ENCODE measurements at places on chromosomes 7 and 10.

DNA sequence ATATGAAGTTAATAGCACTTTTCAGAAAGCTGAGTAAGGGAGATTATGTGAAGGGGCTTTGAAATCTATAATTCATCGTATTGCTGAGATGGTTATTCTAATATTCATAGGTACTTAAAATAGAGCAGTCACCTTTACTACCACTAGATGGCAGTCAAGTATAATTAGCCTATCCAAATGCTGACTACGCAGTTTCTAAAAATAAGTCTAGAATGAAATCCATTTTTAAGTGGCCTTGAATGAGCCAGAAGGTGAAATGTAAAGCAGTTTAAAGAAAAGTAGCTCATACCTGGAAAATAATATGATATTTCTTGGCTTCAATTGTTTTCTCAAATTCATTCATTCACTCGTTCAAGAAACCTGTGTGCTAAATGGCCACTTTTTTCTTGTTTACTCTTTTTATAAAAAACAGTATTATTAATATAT, 1277.1 kb downstream of the GATA3 start:
- peak; percentile 27 for DNase-seq

DNA sequence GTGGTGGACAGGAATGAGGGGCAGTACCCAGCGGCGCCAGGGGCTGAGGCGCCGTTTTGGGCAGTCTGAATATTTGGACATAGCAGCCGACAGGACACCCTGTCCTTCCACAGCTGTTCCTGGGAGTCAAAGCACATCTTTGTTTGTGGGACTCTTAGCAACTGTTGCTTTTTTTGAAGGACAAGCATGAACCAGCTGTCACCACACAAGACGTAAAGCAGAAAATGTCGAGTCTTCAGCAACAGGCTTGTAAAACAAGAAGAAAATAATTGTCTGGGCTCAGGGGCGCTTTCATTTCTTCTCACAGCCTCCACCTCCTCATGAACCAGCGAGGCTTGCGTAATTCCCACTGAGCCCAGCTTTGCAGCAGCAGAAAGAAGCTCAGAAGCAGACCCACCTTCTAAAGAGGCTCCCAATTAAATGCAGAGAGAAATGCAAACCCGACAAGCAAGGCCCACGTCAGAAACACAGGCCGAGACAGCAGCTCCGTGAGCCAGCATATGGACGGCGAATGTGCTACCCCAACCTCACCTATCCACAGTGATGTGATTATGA, 68.9 kb upstream of the DNAAF5 start:
- no peak for DNase-seq

GRCh38 chr7:84271543-84271942, 77.0 kb upstream of the SEMA3A start:
- no peak for DNase-seq

- DNase-seq, result no peak
Observed at GRCh38 chr7:23254051-23254681, 7.6 kb downstream of the GPNMB start.

DNA sequence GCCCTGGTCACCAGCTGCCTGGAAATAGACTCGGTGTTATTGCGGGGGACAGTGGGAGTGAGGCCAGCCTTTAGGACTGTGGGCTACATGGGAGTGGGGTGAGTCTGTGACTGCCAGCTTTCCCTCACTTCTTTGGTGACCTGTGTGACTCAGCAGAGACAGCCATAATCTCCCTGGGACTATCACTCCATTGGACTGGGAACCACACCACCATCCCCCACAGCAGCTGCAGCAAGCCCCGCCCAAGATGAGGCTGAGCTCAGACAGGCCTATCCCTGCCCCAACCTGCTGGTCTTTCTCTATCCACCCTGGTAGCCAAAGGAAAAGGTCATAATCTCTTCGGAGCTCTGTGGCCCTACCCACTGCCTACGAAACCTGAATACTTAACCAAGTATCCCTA, 263.2 kb downstream of the FZD1 start:
- no peak for DNase-seq

- no peak for DNase-seq
Observed at GRCh38 chr10:106083572-106083971, 1080.9 kb downstream of the SORCS1 start.

DNA sequence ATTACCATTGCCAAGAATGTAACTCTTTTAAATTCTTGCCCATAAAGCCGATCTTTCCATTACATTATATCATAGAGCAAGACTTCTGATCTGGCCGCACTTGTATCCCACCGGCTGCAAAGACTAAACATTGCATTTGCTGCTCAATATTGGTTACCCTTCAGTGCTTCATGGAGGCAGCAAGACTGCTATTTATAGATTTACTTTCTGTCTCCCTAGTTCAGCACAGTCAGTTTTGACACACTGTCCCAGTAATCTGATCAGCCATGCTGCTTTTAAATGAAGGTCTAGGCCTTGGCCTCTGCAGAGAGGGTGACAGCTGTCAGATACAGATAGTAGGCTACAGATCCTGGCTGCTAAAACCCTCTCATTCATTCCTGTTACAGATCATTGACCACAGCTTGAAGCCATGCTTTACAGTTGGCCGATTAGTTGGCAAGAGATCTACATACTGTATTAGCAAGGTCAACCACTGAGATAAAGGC, 562.6 kb upstream of the GALNT17 start:
- no peak for DNase-seq

- no peak for DNase-seq
Observed at GRCh38 chr10:18486438-18486837, 164.9 kb downstream of the NSUN6 start.

- DNase-seq, result peak; percentile 27
Observed at GRCh38 chr10:5549462-5550249, 24.9 kb downstream of the CALML3 start.

- no peak for DNase-seq
Observed at GRCh38 chr7:21946222-21946709, 567 bp upstream of the CDCA7L start.

DNA sequence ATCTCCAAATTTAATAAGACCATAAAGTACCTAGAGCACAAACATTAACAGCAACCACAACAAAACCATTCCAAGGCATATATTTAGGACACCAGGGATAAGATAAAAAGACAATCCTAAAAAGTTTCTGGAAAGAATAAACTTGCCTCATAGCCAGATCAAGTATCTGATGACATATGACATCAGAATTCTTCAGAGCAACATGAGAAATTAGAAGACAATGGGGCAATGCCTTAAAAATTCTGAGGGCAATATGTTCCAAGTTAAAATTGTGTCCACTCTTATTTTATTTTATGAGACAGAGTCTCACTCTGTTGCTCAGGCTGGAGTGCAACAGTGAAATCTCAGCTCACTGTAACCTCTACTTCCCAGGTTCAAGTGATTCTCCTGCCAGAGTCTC, 2.8 kb downstream of the EFCAB10 start:
- no peak for DNase-seq

- DNase-seq, result no peak
Observed at GRCh38 chr7:141709318-141709717, 1.2 kb downstream of the WEE2 start.

GRCh38 chr7:106100863-106101629, 11.1 kb downstream of the SYPL1 start:
- DNase-seq, result no peak

DNA sequence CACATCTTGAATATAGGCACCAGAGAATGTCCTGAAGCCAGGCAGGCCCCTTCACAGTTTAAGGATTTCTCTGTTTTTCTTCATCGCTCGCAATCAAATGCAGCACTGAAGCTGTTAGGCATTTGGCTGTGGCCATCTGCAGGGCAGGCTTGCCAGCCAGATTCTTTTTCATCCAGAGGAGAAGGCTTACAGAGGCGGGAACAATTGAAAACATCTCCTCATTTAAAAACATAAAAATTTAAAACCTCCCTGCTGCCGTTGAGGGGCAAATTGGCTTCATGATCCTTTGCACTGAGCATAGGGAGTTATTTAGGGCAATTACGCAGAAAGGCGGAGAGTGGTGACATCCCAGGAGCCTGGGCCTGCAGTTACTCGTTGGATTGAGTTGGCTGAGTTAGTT, 500.0 kb downstream of the TYW1 start:
- DNase-seq, result no peak

- DNase-seq, result no peak
Observed at GRCh38 chr7:54814401-54814800, 55.4 kb upstream of the SEC61G start.
